ENCODE measurements at places on chromosomes 12 and 14.

- no peak for DNase-seq
Observed at GRCh38 chr12:19741132-19741489, 301.8 kb downstream of the AEBP2 start.

- no peak for DNase-seq
Observed at GRCh38 chr12:109170324-109170723, 53.9 kb downstream of the ACACB start.

DNA sequence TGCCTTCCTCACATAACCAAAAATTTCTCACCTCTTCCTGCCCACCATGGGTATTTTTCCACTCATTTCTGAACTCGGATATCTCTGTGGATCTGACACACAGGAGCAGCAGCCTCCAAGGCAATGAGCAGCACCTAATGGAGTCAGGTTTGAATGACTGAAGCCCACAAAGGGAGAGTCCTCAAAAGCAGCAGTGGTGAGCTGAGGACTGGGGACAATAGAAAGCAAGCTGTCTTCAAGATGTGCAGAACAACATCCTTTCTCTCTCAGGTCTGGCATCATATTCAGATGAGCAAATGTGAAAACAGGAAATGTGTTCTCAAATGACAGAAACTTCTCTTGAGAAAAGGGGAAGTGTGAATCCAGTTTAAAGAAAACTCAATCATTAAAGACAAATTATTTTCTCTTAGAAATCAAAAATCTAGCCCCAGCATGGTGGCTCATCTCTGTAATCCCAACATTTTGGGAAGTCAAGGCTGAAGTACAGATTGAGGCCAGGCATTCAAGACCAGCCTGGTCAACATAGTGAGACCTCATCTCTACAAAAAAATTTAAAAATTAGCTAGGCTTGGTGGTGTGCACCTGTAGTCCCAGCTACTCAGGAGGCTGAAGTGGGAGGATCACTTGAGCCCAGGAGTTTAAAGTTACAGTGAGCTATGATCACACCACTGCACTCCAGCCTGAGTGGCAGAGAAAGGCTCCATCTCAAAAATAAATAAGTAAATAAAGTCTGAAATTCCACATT, 54.2 kb downstream of the C12orf42 start:
- no peak for DNase-seq

DNA sequence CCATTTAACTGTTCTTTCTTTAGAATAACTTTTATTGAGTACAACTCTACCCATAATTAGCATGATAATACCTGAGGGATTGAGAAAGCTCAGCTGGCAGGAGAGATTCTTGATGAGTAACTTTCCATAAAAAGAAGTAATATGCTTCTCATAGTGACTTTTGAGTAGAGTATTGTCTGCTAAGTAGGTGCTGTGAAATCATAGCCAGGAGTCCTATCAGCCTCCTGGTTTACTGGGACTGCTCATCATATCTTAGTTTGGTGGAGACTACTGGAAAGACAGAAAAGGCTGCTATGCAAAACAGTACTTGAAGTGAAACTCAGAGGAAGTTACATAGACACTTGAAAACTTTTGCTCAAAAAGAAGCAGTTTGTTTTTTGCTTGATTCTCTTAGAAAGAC, 113.3 kb upstream of the ATP2B1 start:
- no peak for DNase-seq

DNA sequence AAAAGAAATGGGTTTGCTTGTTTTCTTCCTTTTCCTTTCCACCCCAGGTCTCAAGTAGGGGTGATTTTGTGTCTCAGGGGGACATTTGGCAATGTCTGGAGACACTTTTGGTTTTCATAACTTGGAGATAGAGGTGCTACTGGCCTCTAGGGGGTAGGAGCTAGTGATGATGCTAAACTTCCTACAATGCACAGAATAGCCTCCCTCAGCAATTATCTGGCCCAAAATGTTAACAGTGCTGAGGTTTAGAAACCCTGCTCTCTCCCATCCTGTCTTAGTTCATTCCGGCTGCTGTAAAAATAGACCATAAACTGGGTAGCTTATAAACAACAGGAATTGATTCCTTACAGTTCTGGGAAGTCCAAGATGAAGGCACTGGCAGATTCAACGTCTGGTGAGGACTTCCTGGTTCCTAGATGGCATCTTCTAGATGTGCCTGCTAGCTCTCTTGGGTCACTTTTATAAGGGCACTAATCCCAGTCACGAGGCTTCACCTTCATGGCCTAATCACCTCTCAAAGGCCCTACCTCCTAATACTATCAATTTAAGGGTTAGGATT, 7.4 kb upstream of the GAS2L3 start:
- DNase-seq = no peak

Measured in heart left ventricle (tissue), 16 donors.